ENCODE measurements at places on chromosomes 3 and 15. TPM values are rescaled to one million over a fixed set of nuclear protein-coding genes. Genes with fewer than 3 reads are reported as not detected.

DNA sequence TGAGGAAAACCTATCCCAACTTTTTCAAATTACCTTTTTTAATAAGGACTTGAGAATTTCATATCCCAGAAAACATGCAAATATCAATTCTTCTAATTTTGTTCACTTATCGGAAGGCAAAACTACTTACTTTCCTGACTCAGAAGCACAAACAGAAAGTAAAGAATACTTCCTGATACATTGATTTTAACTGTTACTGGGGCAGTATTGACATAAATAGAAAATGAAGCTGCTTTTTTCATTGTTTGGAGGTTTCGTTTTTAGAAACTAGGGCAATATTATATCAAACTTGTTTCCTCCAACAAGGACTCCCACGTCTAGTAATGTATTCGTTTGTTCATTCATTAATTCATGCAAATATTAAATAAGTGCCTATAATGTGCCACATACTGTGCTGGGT, 19.1 kb downstream of the PAQR9 start:
- no peak overlapping the region for H3K27ac ChIP-seq
- peaks cover 7% of the 10 kb centered on the region for H3K4me1 ChIP-seq
- peaks cover 10% of the 10 kb centered on the region for H3K27me3 ChIP-seq
- no peak overlapping the region for H3K4me3 ChIP-seq
- DNase-seq = no peak

TMIE gene
- not detected for total RNA-seq

- peaks cover 7% of the 10 kb centered on the region for H3K4me1 ChIP-seq
- H3K36me3 ChIP-seq = no peaks in the 10 kb centered on the region
- DNase-seq = no peak
- no peak overlapping the region for H3K27ac ChIP-seq
- H3K4me3 ChIP-seq = no peak overlapping the region
Measured at GRCh38 chr3:59595830-59596229, 546.0 kb upstream of the CFAP20DC start.

DNA sequence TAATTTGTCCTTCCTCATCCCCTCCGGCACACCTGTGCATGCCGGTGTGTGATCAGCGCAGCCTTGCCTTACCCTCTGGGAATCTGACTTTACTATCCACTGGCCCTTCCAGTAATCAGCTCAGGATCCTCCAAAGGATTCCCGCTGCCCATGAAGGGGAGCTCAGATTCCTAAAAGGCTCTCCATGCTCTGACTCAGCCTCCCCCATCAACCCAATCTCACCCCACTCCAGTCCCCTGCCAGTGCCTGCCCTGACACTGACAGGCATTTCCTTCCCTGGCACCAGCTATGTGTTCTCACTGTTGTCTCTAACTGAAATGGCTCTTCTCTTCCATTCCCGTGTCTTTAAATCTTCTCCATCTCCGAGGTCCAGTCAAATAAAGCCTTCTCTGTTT, 7.3 kb upstream of the BCL2A1 start:
- H3K27ac ChIP-seq = no peak overlapping the region
- no peaks in the 10 kb centered on the region for H3K36me3 ChIP-seq
- DNase-seq = no peak
- H3K4me3 ChIP-seq = no peak overlapping the region
- H3K4me1 ChIP-seq = no peaks in the 10 kb centered on the region
- no peaks in the 10 kb centered on the region for H3K27me3 ChIP-seq

DNA sequence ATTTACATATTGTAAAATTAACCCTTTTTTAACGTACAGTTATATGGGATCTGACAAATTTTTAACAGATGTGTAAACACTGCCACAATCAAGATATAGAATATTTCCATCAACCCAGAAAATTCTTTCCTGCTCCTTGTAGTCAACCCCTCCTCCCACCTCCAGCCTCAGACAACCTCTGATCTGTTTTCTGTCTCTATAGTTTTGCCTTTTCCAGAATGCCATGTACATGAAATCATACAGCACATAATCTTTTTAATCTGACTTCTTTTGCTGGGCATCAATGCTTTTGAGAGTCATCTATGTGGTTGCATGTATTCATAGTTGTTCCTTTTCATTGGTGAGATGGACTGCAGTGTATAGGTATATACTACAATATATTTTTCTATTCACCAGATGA, 153.0 kb downstream of the SMAD6 start:
- H3K4me1 ChIP-seq = peaks cover 17% of the 10 kb centered on the region
- H3K4me3 ChIP-seq = no peak overlapping the region
- no peak overlapping the region for H3K27ac ChIP-seq

DNA sequence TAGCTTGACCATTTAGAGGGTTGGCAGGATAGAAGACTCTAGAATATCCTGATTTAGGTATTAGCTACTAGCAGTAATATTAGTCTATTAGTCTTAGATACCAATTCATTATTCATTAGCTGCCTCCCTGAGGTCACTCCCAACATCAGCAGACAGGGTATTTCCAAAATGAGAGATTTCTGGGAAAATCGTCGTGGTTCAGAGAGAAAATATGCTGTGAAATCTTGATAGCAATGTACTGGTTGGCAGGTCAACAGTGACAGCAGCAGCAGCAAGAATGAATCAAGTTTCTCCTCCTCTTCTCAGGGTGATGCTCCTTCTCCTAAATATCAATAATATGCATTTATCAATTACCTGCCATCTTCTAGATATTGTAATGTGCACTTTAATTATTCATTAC, 41.3 kb upstream of the ROBO1 start:
- no peaks in the 10 kb centered on the region for H3K27me3 ChIP-seq
- no peak for DNase-seq
- H3K4me1 ChIP-seq = no peaks in the 10 kb centered on the region
- no peaks in the 10 kb centered on the region for H3K36me3 ChIP-seq

PLCH1 gene
- total RNA-seq = 5.2 TPM

CHRM5 gene
- not detected for total RNA-seq

FGF7 gene
- total RNA-seq = 9.9 TPM

CPEB1 gene
- total RNA-seq = 1.0 TPM

DNA sequence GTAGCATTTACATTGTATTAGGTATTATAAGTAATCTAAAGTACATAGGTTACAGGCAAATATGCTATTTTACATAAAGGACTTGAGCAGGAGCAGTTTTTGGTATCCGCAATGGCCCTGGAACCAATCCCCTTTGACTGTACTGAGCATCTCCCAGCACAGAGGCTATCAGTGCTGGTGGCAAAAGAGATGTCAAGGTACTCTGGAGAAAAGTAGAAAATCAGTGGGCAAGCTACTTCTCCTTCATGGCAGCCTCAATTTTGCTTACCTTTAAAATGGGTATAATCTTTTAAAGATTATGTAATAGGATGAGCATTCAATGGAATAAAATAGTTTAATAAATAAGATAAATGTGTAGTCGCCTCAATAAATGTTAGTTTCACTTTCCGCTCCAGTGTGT, 56.7 kb upstream of the LMCD1 start:
- H3K4me1 ChIP-seq = peaks cover 33% of the 10 kb centered on the region
- no peak for DNase-seq
- H3K27me3 ChIP-seq = no peaks in the 10 kb centered on the region

DNA sequence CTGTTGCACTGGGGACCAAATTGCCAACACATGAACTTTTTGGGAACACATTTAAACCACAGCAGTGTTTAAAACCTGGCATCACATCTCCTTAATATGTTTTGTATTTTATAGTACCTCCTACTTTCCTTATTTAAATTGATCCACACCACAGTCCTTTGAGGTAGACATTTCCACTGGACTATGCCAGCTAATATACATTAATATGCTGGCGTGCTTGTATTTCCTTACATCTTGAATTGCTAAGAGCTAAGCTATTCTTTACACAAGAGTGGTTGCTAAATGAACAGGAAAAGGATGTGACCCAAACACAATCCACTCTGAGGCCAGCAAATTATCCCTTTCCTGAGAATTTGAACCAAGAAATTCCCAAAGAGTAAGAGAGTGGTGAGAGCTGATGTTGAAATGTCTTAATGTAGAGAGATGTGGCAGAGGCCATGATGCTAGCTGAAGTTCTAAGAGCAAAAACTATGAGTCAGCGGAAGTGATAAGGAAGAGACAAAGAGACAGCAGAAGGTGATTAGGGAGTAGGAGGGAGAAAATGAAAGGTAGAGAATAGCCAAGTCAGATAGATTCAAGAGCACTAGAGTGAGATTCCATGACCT, 131.2 kb downstream of the CD47 start:
- no peak overlapping the region for H3K27ac ChIP-seq
- no peak for DNase-seq
- H3K4me3 ChIP-seq = no peak overlapping the region
- H3K4me1 ChIP-seq = peaks cover 14% of the 10 kb centered on the region

GRCh38 chr3:48024401-48024800, 8.2 kb upstream of the MAP4 start:
- H3K4me1 ChIP-seq = peaks cover 25% of the 10 kb centered on the region
- no peaks in the 10 kb centered on the region for H3K36me3 ChIP-seq
- no peaks in the 10 kb centered on the region for H3K27me3 ChIP-seq
- H3K4me3 ChIP-seq = no peak overlapping the region
- H3K27ac ChIP-seq = no peak overlapping the region

GRCh38 chr3:122640437-122640999, 40.1 kb upstream of the PARP14 start:
- peaks cover 5% of the 10 kb centered on the region for H3K4me1 ChIP-seq
- H3K36me3 ChIP-seq = no peaks in the 10 kb centered on the region
- no peaks in the 10 kb centered on the region for H3K27me3 ChIP-seq
- DNase-seq = no peak

DNA sequence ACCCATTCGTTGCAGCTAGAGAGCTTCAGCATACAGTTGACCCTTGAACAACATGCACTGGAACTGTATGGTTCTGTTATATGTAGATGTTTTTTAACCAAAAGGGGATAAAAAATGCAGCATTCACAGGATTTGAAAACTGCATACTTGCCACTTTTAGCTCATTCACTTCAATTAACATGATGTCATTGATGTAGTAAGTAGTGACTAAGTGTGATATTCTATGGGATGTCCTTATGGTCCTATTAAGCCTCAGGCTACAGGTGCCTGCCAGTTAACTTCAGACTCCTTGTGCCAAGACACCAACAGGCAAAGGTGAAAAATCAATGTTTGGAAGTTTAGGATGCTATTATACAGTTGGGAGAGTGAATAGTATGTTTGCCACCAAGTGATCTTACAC, 553.6 kb upstream of the NECTIN3 start:
- H3K27me3 ChIP-seq = no peaks in the 10 kb centered on the region
- H3K4me1 ChIP-seq = no peaks in the 10 kb centered on the region
- DNase-seq = no peak
- H3K36me3 ChIP-seq = no peaks in the 10 kb centered on the region
- H3K4me3 ChIP-seq = no peak overlapping the region

LSMEM2 gene
- total RNA-seq = not detected

RTP1 gene
- not detected for total RNA-seq

DNA sequence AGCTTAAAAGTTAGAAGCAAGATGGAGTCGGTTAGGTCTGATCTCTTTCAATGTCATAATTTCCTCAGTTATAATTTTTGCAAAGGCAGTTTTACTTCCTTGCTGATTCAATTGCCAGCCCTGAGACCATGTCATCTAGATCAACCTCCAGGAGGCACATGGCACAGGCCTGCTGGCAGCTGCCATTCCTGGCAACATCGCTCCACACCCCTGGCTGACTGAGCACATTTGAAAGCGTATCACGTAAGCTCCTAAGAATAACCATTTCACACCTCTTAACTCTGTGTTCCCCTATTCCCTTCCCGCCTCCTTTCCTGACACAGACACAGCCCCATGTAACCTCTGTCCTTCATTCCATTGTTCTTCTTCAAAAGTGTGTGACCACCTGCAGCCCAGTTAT, 313.9 kb upstream of the CTNNB1 start:
- no peak for DNase-seq
- H3K4me1 ChIP-seq = peaks cover 9% of the 10 kb centered on the region
- no peaks in the 10 kb centered on the region for H3K36me3 ChIP-seq
- H3K27me3 ChIP-seq = no peaks in the 10 kb centered on the region
- no peak overlapping the region for H3K4me3 ChIP-seq

PRSS50 gene
- 3.1 TPM for total RNA-seq

All from body of pancreas (tissue), 4 donors.